NCI-H187 treated with DMSO at 0.1 percent for 48 hours (cell line): ENCODE measurements at places on chromosomes 2 and 18.

DNA sequence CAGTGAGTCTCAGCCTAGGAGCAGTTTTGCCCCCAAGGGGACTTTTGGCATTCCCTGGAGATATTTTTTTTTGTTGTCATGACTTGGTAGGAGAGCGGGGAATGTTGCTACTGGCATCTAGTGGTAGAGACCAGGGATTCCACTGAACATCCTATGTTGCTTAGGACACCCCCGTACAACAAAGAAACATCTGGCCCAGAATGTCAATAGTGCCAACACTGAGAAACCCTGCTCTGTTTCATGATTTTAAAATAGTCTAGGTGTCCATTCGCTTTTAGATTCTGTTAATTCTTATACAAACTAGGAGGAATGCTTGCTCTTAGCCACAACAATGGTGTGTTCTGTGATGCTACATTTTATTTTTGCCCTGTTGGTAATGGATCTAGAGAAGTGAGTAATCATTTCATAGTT lies 225.8 kb upstream of the SIX3 start:
- no peak for DNase-seq

DNA sequence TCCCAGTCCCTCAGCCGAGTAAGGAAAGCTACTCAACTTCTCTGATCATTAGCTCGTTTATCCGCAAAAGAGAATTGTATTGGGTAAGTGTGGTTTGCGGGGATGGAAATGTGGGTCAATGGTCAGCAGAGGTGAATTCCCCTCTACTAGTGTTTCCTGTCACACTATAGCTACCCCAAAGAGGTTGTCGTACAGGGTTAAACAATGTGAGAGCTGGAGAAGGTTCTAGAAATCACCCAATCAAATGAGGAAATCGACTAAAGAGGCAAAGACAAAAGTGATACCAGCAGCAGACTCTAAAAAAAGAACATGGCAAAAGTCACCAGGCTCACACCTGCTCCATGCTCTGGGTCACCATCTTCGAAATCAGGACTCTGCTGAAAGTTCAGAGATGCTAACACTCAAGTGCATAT lies 144.7 kb upstream of the ITGA4 start:
- DNase-seq = no peak

DNA sequence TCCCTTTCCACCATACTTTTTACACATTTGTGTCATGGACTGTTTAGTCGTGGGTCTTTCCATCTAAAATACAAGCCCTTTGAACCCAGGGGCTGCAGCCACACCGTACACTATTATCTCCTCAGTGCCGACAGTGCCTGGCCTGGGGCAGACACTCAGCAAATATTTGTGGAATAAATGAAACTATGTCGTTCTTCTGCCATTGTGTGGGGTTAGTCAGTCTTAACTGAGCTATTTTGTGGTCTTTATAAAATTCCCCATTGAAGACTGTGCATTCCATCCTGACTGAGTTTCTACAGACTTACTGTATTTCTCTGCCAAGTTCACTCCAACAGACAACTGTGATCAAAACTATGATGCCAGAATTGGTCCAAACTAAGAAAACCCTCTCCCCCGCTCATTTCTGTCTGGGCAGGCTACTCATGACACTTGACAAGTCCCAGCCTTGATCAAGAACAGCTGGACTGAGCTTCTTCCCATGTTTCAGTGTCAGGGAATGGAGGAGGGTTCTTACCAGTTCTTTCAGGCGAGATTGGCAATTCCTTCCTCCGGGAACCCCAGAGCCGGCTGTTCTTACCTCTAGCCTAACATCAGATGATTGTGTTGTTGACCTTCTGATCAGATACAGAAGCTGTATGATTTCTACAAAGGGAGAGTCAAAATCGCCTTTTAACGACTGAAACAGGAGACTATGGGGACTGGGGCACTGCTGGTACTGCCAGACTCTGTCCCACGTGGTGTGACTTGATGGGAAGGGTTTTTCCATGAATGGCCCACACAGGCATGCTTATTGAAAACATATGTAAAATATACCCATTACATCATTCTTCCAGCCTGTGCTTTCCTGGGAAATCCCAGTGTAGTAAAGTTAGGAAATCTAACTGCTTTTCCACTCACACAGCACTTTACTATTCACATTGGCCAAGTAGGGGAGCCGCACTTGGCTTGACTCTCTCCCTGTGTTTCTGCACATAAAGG lies 77.4 kb upstream of the NPAS2 start:
- no peak for DNase-seq

- no peak for DNase-seq
These were observed 4.2 kb upstream of the KLHL14 start for GRCh38 chr18:32777049-32777448.

DNA sequence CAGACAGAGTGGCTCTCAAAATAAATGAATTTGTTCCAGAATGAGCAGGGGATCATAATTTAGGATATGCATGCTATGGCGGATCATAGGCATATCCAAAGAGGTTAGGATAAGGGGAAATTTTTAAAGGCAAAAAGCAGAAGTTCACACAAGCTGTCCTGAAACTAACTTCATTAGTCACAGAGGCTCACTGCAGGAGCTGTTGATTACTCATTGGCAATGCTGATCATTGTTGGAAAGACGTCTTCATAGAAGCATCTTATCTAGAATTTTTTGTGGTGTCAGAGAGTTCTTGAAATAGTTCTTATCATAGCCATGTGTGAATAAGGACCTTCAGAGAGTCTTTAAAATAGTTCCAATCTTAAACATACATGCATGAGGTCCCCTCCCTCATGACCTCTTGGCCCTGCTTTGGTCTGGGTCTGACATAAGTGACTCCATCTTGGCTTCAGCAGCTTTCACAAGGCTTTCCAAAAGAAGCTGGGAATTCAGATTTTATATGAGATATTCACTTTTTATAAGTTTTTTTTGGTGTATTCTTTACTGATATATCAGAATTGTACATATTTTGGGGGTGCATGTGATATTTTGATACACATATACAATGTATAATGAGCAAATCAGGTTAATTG lies 7.5 kb upstream of the CCDC195 start:
- no peak for DNase-seq

GRCh38 chr2:1813371-1813770 lies 69.1 kb upstream of the PXDN start:
- DNase-seq = no peak

- DNase-seq = no peak
These were observed 162.0 kb upstream of the SOX11 start for GRCh38 chr2:5530011-5530696.

DNA sequence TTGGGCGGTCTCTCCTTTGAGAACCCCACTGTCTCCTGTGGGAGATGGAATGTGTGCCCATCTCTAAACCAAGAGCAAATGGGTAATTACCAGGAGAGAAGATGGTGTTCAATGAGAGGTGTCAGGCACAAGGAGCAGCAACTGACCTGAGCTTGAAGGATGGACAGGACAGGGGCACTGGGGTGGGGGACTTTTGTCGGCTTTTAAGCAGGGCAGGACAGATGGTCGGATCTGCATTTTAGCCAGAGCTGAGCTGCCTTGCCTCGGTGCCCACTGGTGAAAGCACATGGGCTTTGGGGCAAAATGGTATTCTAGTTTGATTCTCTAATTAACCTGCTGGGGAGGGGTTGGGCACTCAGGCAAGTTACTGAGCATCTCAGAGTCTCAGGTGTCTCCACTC lies 98.0 kb downstream of the INHBB start:
- DNase-seq = no peak

GRCh38 chr18:34221971-34222306 lies 2.8 kb downstream of the NOL4 start:
- no peak for DNase-seq

DNA sequence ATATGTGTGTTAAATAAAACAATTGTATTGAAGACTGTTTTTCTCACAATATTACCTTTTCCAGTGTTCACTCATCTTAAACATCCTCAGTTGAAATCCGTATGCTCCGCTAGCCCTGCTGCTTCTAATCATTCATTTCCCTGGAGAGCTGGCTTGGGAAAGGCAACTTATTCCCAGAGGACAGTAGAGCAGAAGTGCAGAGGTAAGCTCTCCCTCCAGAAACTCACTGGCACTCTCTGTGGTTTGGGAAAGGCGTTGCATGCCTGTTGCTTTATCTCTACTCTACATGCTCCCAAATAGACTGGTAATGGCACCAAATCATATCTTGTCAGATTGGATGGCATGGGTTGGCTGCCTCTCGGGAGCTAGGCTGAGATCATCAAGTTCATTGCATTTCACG lies 117.1 kb upstream of the BOD1L2 start:
- DNase-seq = peak; percentile 31

GRCh38 chr2:162233197-162233596 lies 10.0 kb downstream of the FAP start:
- DNase-seq = no peak

GRCh38 chr18:32775628-32776027 lies 2.8 kb upstream of the KLHL14 start:
- no peak for DNase-seq

DNA sequence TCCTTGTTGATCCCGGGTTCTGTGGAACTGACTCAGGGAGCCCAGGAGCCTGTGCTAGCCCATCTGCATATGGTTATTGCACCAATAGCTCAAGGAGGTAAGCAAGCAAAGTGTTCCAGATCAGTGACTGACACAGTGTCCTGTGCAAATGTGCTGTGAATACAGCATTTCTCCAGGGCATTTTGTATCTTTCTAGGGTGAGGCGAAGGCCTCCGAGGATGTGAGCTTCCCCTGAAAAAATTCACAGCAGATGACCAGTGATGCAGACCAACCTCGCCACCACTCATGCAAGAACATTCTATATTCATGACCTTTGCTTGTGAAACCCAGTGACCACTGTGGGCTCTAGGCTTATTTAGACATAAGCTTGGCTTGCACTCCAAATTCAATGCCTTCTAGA lies 15.2 kb upstream of the NT5DC4 start:
- DNase-seq = no peak

- DNase-seq = no peak
These were observed 997 bp upstream of the TGIF1 start for GRCh38 chr18:3448838-3449511.

DNA sequence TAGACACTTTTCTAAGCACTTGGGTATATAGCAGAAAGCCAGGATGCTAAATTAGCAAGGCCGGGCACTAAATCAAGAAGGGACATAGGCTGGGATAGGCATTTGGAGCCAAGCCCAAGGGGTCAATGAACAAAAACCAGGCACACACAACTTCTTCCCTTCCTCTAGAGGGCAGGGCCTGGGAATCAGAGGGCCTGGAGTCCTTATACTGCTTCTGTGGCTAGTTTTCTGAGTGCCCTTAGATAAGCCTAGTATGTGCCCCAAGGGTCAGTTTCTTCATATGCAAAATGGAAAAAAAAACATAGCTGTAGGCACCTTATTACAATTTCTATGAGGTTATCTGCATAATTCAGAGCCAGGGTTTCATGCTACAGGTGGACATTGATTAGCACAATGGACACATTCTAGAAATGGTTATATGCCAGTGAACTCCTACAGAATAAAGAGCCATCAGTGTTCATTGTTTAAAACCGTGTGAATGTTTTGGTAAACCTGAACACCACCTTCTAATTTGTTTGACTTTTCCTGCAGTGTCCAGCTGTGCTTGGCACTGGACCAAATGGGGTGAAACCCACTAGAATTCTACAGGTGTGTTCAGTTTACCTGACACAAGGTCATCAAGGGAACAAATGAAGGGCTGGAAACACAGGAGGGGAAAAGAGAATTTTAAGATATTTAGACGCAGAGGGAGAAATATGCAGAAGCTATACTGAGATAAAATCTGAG lies 49.6 kb downstream of the PAX8 start:
- DNase-seq = no peak

- no peak for DNase-seq
These were observed 42.6 kb upstream of the EDAR start for GRCh38 chr2:109031476-109032228.

DNA sequence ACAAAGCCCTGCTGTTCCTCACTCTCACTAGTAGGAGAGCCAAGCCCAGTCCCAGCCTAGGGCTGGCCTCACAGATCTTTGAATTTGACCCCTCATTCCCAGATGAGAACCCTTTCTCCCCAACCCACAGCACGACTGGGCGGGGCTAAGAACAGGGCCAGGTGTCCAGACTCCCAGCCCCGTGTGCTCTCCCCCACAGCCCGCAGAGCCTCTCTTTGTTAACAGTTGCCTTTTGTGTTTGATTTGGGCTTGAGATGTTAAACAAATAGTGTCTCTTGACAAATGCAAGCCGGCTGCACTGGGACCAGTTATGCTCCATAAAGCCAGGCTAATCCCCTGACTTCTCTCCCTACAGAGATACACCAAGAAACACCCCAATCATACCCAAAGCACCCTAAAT lies 4.7 kb upstream of the KCNK3 start:
- DNase-seq = peak; percentile 89

- no peak for DNase-seq
These were observed 32.3 kb downstream of the TMEM18 start for GRCh38 chr2:644871-645270.

DNA sequence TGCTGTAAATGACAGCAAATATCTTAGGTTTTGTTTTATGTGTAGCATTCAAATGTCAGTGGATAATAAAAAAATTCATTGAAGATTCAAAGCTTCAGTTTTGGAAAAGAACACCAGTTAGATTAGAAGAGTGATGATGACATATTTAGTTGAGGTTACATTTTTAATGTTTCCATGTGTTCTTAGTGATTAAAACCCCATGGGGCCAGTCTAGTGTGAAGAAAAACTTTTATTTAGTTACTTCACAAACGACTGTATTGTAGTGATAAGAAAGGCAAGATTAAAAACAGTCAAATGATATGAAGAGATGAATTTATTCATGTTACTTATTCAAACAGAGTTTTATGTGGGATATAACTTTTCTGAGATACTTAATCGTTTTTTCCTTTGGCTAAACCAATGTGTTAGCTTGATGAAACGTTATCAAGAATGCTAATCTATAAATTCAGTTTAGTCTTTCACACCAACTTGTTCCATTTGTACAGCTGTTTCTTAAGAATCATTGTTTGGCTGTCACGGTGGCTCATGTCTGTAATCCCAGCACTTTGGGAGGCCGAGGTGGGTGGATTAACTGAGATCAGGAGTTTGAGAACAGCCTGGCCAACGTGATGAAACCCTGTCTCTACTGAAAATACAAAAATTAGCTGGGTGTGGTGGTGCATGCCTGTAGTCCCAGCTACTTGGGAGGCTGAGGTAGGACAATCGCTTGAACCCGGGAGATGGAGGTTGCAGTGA lies 11.6 kb downstream of the BMPR2 start:
- no peak for DNase-seq

DNA sequence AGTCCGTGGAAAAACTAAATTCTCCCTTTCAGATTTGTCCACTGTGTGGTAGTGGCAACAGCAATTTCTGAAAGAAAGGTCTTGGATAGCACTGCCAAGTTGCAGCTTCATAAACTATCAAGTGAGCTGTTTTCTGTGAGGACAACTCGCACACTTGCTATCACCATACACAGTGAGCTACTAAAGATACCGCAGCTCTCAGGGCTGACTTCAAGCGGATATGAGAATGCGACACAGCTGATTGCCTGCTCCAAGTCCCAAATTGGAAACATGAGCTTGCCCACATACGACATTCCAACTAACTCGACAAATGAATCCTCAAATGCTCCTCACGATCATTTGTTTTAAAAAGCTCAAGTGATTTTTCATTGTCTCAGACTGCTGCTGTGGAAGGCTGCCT lies 46.2 kb downstream of the E2F6 start:
- DNase-seq = no peak
